ENCODE measurements at places on chromosomes 3 and 15.

DNA sequence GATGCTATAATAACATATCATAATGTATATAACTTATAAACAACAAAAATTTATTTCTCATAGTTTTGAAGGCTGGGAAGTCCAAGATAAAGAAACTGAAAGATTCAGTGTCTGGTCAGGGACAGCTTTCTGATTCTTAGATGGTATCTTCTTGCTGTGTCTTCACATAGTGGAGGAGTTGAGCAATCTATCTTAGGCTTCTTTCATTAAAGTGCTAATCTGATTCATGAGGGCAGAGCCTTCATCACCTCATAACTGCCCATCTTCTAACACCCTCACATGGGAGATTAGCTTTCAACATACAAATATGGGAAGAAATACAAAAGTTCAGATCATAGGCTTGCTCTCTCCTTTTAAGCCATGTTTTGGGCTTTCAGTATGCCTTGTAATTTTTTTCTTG, 774.8 kb upstream of the EPHA6 start:
- DNase-seq: no peak

DNA sequence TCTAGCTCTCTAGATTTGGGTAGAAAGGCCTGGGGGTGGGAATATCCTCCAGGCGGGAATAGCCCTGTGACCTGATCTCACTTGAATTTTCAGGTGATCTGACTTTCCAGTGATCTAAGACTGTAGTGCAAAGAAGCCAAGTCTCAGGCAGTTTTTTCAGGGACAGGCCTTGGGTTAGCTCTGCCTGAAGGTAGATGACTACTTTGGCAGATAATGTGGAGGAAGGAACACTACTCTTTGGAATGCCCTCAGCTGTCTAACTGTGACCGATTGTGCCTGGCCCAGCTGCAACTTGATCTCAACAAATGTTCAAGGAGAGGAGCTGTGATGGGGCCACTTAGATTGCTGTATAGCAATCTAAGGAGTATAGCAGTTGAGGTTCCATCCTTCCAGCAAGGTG, 193.7 kb downstream of the TCF12 start:
- DNase-seq: no peak

GRCh38 chr3:17287006-17287689, 402.4 kb downstream of the PLCL2 start:
- DNase-seq: no peak

DNA sequence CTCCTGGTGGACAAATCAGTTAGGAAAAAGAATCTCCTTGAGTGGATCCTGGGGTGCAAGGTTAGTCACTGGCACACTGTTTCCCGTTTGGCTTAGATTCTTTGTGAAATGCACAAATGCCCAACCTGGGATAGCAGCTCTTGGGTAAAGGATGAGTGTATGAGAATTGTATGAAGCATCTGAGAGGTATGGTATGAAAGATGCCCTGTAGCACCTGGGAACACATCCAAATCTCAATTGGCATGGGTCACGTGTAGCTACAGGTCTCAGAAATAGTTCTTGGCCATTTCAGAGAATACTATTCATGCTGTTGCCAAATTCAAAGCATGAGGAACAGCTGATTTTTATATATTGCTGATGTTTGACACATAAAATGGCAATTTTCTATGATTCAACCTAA, 84.3 kb downstream of the KCNH8 start:
- no peak for DNase-seq

GRCh38 chr3:58597770-58598310, 20.6 kb upstream of the FAM107A start:
- DNase-seq: no peak

Measured in dermis microvascular lymphatic vessel endothelial cell (primary cell).